ENCODE measurements at places on chromosomes 4 and X.

- no peak for DNase-seq
Measured at GRCh38 chr4:157994863-157995262, 178.0 kb downstream of the GASK1B start.

GRCh38 chrX:99800016-99800415 lies 610.1 kb downstream of the PCDH19 start:
- no peak for DNase-seq

DNA sequence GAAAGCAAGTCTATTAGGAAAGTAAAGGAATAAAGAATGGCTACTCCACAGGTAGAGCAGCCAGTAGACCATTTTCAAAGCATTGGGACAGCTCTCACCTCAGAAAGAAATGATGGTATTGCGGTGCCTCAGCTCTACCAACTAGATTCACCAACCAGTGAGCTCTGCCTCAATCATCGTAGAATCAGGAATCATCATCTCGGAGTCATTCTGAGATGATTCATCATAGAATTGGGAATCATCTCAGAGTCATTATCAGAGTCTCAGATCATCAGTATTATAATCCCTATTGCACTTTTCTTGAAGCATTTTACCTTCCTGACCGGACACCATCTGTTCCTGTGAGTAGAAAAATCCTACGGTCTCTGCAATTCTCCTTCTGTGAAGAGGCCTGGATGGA lies 17.5 kb upstream of the SAT1 start:
- DNase-seq = no peak

- no peak for DNase-seq
Measured at GRCh38 chr4:102157984-102158383, 187.3 kb downstream of the SLC39A8 start.

GRCh38 chrX:78886550-78886949 lies 58.6 kb upstream of the P2RY10 start:
- no peak for DNase-seq

DNA sequence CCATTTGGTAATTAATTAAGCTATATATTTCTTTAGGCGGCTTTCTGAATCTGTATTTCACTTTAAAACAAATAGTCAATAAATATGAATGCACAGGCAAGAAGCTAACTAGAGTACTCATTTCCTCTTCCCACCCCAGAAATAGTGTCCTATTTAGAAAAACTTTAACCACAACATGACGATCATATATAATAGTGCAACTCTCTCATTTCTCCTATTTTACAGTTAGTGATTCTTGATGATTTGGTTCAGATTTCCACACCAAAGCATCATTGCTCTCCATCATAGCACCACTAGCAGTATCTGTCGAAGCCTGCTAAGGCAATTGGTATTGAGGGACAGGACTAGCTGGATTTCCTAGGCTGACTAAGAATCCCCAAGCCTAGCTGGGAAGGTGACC lies 184.0 kb upstream of the GALNTL6 start:
- DNase-seq = no peak

DNA sequence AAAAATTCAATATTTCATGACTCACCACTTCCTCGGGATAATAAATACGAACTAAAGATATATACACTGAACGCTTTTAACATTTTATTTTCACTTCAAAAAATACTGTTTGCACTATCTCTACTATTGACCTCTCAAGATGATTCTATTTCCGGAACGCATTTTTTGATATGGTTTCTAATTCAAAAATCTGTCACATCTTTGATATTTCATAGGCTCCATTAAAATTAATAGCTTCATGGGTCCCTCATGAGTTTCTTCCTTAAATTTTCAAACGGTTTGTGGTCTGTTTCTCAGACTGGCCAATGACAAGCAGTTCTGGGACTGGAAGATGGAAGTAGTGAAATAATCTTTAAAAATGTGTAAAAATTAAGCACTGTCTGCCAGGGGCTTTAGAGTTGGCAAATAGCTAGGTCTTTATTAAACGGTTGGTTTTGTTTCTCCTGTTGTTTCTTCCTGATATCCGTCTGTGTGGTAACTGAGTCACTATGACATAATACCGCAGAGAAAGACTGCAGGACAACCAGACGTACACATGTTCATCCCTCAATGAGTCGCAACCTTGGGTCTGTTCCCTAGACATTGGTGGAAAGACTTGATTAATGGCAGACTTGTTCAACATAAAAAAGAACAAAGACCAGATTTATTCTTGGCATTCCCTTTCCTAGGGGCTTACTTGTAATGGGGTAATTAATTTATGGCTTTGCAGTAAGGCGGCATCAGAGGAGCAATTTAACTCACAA lies 133.8 kb downstream of the PALLD start:
- DNase-seq = no peak

Data from thoracic aorta (tissue), 2 donors.